Activated CD4-positive, alpha-beta T cell treated with anti-CD3 and anti-CD28 coated beads for 4 hours (primary cell): ENCODE measurements at places on chromosomes 1 and 21.

GRCh38 chr1:190104961-190105360, 372.7 kb downstream of the BRINP3 start:
- no peak for DNase-seq

DNA sequence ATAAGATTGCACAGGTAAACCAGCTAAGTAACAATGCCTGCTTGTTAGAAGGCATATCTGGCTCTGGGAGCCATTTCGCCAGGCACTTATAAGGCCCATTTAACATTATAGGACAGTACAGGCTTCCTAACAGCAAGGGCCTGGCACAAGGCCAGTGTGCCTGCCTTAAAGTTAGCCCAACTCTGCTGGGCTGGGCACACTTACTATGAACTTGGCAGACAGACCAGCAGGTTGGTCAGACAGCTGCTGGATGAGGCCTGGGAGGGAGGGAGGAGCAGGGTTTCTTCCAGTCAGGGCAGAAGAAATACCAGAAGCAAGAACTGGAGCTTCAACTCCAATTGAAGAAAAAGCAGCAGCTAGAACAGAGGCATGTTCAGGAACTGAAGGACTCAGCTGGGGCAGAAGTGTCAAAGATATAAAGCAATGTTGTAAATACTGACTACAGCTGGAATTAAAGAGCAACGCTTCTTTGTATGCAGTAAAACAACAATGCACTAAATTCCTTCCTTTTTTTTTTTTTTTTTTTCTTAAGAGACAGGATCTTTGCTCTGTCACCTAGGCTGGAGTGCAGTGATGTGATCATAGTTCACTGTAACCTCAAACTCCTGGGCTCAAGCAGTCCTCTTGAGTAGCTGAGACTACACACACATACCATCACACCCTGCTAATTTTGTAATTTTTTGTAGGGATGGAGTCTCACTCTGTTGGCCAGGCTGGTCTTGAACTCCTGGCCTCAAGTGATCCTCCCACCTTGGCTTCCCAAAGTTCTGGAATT, 4.9 kb downstream of the CACHD1 start:
- no peak for DNase-seq

DNA sequence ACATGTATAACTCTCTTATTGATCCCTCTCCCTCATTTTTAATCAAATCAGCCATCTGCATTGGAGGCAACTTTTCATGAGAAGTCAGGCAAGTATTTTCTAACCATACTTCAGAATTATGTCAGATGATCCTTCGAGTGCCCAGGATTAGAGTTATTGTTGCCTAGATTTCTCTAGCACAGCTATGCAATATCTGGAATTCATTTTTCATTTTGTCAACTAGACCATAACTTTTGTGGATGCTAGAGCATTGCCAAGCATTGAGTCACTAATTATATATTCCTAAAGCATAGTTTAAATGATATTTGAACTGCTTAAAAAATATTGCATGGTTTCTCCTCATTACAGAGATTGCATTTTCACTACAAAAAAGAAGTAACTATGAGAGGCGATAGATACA, 21.2 kb downstream of the HFM1 start:
- DNase-seq, result no peak

DNA sequence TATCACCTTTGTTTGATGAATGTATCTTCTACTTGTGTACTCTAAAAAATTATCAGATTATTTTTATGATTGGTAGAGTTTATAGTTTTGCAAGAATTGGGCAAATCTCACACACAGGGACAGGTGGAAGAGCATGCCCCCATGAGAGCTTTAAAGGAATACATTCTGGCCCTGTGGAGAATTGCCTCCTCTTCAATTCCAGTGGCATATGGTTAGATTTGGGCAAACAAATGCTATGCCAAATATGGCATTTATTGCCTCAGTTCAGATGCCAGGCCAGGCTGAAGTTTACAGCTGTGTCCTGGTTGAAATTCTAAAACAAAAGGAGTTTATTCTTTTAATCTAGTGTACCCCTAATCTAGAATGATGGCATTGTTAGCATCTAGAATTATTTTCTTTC, 162.4 kb upstream of the CACYBP start:
- no peak for DNase-seq

DNA sequence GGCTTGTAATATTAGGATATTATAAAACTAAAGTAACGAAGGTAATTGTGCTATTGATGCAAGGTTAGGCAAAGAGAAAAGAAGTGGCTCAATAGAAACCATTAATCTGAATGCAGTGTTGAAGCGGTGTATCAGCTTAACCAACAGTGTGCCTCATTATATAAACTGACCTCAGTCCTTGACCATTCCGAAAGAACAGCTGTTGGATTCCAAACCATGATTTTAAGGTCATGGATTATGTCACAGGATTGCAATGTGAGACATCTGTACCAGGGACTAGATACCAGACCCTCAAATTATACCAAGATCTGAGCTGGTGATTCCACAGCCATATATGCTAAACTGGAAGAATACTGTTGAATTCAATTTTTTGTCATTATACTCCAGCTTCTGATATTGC, 134.2 kb upstream of the HP1BP3 start:
- no peak for DNase-seq
